ENCODE measurements at places on chromosomes 7 and 10. TPM values are rescaled to one million over a fixed set of nuclear protein-coding genes. Genes with fewer than 3 reads are reported as not detected.
A peak's percentile ranks its signal among the peaks of the same experiment; 100 is the strongest.

The FAM25G gene
- not detected for total RNA-seq

- no peak for ATAC-seq
These were observed 105.7 kb upstream of the INHBA start for GRCh38 chr7:41808541-41808940.

DNA sequence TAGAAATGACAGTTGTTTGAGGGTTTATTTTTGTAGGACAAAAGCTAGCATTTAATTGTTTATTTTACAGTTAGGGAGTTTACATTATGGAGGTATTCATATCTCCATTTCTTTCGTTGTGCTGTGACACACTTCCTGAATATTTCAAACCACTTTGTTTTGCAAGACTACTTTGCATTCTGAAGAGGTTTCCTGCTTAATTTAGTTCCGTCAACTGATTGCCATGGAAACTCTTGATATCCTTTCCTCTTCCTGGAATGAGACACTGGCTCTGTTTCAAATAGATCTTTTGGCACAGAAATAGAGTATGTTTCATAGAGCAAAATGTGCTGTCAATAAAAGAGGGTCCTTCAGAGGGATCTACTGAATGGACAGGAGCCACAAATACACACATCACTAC is 159.5 kb upstream of the AGR3 start:
- ATAC-seq, result peak; percentile 31

- ATAC-seq, result no peak
These were observed 39.2 kb upstream of the ZNF680 start for GRCh38 chr7:64602086-64602485.

GRCh38 chr7:159094919-159095915 is 49.5 kb downstream of the VIPR2 start:
- no peak for ATAC-seq

DNA sequence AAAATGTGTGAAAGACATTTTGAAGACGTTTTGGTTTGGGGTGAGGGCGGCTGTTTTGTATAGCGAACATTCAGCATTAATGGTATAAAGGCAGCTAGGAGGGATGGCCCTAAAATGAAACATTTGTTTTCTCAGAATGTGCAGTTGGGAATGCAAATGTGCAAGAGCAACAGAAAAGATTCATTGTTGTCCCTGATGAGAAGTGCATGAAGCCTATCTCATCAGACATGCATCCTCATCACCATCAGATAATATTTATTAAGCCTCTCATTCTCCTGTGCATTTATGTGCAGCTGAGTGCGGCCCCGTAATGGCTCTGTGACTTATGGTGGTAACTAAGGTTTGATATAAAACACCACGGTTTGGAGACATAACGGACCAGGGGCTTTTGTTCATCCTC is 199.5 kb downstream of the GFRA1 start:
- ATAC-seq, result no peak

The GSAP gene
- 12.8 TPM for total RNA-seq

The ADAMTS14 gene
- total RNA-seq, result 0.04 TPM

- no peak for ATAC-seq
These were observed 98.8 kb downstream of the PRKAG2 start for GRCh38 chr7:151777908-151778670.

The SLC26A5 gene
- 0.16 TPM for total RNA-seq

DNA sequence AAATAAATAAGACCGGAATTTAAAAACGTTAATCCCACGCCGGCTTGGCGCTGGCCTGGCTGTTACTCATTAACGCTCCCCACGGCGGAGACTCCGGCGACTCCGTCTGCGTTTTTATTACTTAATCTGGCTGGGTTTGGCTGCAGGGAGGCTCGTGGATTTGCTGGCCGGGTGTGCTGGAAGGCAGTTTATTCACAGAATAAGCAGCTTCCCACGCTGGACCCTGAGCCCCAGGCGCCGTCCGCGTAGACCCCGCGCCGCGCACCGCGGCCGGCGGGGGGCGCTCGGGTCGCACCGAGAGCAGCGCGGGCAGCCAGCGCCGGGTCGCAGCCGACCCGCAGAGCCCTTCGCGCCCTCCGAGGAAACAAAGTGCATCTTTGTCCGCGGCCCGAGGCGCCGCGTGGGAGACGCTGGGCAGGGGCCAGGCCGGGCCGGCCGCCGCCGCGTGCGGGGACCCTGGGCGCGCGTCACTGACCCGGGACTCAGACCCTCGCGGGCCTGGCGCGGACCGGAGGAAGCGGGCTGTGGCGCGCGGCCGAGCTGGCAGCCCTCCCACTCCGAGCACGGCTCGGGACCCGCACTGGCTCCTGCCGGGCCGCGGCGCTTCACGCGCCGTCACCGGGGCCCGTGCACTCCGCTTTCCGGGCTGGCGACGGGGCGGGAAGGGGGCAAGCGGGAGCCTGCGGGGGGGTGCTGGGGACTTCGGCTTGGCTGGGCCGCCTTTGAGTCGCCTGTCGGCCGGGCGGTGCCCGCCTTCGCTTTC is 587 bp upstream of the GRK5 start:
- ATAC-seq, result peak; percentile 72

GRCh38 chr7:149772956-149773434 is 393 bp downstream of the ZNF467 start:
- no peak for ATAC-seq

DNA sequence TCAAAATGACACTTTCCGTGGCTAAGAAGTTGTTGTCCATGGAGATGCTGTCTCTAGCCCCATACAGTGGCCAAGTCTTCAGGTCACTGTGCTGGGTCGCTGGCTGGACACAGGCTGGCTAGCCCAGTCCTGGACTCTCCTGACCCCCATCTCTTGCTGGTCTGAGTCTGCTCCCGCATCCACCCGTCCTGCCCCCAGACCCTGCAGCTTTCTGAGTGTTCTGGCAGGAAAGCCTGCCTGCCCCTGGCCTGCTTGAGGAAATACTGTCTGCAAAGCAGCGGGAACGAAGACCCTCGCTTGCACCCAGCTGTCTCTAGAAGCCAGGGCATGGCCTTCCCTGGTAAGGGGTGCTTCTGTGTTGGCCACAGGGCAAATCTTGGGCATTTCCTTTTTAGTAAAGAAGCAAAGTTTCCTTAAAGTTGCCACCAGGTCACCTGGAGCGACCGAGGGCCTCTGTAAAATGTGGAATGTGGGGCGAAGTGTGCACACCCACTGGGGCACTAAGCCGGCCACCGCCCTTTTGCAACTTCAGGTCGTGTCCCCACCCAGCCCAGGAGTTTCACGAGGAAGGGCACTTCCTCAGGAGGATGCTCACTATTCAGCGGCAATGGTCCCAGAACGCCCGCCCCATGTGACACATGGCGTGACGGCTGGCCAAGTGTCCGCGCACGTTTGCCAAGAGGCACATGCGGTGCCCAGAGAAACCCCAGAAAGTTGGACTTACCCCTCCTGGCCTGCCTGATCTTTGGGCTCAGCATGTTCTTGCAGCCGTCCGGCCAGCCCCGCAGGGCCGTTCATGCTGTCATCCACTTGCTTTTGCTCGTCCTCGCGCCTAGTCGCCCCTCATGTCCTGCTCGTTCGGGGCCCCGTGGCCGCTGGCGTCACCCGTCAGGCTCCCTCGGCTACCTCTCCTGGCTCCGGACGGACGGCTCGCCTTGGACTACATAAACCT is 558 bp downstream of the ARHGAP22 start:
- peak; percentile 21 for ATAC-seq

- ATAC-seq, result no peak
These were observed 120.8 kb upstream of the CDCA7L start for GRCh38 chr7:22066522-22066921.

Data from gastroesophageal sphincter (tissue), 4 donors.